Naive thymus-derived CD8-positive, alpha-beta T cell (primary cell): ENCODE measurements at places on chromosomes 5 and 9. TPM values are rescaled to one million over a fixed set of nuclear protein-coding genes. Genes with fewer than 3 reads are reported as not detected.

The SH3RF2 gene
- not detected for total RNA-seq

The BARX1 gene
- not detected for total RNA-seq

GRCh38 chr9:134631881-134632280, 9.7 kb upstream of the COL5A1 start:
- no peak for DNase-seq
- no peaks in the 10 kb centered on the region for H3K27me3 ChIP-seq
- H3K36me3 ChIP-seq, result no peaks in the 10 kb centered on the region
- no peak overlapping the region for H3K4me3 ChIP-seq
- no peak overlapping the region for H3K27ac ChIP-seq

GRCh38 chr9:84170521-84171141, 169.9 kb downstream of the SLC28A3 start:
- H3K4me3 ChIP-seq, result no peak overlapping the region
- H3K4me1 ChIP-seq, result no peaks in the 10 kb centered on the region
- DNase-seq, result no peak
- H3K27ac ChIP-seq, result no peak overlapping the region
- no peaks in the 10 kb centered on the region for H3K36me3 ChIP-seq

GRCh38 chr5:91281401-91281800, 101.7 kb downstream of the ARRDC3 start:
- H3K36me3 ChIP-seq, result peaks cover 2% of the 10 kb centered on the region
- DNase-seq, result no peak
- H3K27me3 ChIP-seq, result no peaks in the 10 kb centered on the region

DNA sequence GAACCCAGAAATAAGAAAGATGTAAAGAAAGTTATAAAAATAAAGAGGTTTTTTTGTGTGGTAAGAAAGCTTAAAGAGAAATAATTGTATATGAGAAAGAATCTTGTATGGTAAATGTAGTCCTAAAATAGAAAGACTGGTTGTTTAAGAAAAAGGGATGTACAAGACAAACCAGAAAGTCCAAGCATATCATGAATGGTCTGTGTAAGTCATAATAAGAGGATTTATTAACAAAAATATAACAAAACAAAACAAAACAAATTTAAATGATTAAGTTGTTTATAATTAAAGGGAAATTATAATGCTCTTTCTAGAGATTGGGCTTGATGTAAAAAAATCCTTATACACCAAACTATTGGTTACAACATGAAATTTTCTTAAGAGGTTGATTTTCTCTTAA, 590.4 kb upstream of the PTGER4 start:
- DNase-seq, result no peak
- H3K27ac ChIP-seq, result no peak overlapping the region
- H3K4me1 ChIP-seq, result no peaks in the 10 kb centered on the region
- peaks cover 14% of the 10 kb centered on the region for H3K36me3 ChIP-seq
- H3K4me3 ChIP-seq, result no peak overlapping the region
- H3K27me3 ChIP-seq, result no peaks in the 10 kb centered on the region

- peaks cover 6% of the 10 kb centered on the region for H3K27me3 ChIP-seq
- no peak overlapping the region for H3K4me3 ChIP-seq
- no peaks in the 10 kb centered on the region for H3K36me3 ChIP-seq
- no peak overlapping the region for H3K27ac ChIP-seq
- no peaks in the 10 kb centered on the region for H3K4me1 ChIP-seq
- no peak for DNase-seq
Observed at GRCh38 chr5:74056789-74057164, 430.8 kb downstream of the ARHGEF28 start.
